ENCODE measurements at places on chromosomes 6 and 20.

DNA sequence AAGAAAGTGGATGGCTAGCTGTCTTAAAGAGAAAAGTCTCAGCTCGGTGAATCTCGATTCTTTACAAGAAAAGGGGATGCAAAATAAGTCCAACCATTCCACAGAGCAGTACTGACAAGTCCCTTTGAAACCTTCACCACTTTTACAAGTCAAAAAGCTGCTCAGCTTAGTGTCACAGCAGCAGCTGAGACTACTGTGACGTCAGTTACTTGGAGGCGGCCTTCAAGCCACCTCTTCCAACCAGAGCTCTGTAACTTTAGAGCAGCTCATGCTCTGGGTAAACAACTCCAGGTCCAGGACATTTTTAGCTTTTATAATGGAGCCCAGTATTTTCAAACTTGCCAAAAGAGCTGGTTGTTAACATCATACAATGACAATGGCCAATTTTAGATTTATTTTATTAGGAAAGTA, at the start of gene KIAA0408:
KIAA0408 (minus strand) TSS at position 159 of the 411 bp plus-strand sequence. CDS start 5,408 bp downstream, outside the sequence.
- no peak for DNase-seq

DNA sequence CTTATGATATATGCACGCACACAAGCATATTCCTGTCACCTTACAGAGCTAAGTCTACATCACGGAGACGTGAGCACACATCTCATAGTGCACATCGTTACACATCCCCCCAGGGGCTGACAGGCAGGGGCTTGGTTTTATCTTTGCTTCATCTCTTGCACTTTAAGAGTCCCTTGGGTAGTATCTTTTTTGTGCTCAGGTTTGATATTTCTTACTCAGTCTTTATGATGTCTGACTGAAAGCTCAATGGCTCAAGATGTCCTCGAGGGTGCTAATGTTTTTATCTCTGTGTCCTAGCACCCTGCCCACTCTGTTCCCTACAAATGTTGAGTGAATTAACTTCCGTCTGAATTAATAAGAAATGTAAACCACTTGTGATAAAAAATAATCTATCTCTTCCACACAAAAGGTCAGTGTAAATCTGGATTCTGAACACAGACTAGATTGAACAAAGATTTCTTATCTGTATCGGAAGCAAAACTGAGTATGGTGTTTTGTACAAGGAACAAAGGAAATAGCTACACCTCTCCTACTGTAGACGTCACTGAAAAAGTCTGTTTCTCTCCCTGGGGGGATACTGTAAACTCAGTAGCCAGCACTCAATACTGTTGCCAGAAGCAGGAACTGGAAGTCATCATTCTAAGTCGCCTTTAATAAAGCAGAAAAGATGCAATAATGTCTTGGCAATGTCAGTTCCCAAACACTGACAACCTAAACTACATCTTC, 195.1 kb downstream of the PRKN start:
- no peak for DNase-seq

- no peak for DNase-seq
Measured at GRCh38 chr6:78910010-78910409, 42.7 kb downstream of the IRAK1BP1 start.

- DNase-seq = no peak
Measured at GRCh38 chr6:153980171-153980570, 58.9 kb upstream of the OPRM1 start.

- DNase-seq = no peak
Measured at GRCh38 chr6:163232015-163232523, 182.4 kb upstream of the QKI start.

GRCh38 chr6:132085731-132086130, 134.6 kb upstream of the CCN2 start:
- DNase-seq = no peak

DNA sequence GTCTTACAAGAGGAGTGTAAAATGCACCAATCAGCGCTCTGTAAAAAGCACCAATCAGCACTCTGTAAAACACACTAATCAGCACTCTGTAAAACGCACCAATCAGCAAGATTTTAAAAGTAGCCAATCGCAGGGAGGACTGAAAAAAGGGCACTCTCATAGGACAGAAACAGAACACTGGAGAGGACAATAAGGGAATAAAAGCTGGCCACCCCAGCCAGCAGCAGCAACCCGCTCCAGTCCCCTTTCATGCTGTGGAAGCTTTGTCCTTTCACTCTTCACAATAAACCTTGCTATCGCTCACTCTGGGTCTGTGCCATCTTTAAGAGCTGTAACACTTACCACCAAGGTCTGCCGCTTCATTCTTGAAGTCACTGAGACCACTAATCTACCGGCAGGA, 1.7 kb upstream of the AIG1 start:
- DNase-seq = no peak

- peak; percentile 76 for DNase-seq
Measured at GRCh38 chr6:32970413-32971241, 2.2 kb downstream of the BRD2 start.

- no peak for DNase-seq
Measured at GRCh38 chr6:120198033-120198432, 848.5 kb upstream of the MAN1A1 start.

DNA sequence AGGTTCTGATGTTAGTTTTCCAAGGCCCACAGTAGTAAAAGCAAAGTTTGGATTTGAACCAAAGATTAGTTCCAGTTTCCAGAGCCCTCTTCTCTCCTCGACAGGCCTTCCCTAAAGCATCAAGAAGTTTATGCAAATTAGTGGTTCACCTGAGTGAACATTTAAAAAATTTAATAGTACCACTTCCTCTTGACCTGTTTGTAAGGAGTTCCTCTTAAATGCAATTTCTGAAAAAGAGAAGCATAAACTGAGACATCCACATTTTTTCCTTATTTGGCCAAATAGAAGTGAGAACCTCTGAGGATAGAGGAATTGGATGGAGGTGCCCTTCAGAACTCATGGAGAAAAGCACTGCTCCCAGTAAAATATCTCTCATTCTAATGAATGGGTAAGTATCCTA, 1.2 kb upstream of the DSE start:
- no peak for DNase-seq

DNA sequence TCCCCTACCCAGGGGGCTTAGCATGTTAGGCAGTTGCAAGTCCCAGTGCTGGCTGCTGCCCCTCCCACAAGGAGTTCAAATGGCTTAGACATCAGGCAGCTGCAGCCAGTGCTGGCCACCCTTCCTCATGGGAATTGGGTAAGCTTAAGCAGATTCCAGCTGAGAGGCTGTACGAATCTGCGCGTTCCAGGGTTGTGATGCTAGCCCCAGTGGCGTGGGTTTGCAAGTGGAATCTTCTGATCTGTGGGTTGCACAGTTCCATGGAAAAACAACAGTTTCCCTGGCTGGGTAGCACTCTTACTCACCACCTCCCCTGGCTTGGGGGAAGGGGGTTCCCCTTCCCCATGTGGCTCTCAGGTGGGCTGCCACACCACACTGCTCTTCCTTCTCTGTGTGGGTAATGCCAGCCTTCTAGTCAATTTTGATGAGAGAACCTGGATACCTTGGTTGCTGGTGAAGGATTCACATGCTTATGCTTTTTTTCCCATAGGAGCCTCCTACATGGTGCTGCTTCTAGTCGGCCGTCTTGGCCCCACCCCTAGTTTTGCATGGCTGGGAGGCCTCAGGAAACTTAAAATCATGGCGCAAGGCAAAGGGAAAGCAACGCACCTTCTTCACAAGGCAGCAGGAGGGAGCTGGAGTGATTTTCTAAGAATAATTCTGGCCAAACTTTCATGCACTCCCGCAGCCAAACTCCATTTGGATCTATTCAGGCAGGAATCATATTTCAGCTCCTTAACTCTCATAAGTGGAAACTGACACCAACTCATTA, 13.0 kb downstream of the DYNLT2 start:
- peak; percentile 51 for DNase-seq

DNA sequence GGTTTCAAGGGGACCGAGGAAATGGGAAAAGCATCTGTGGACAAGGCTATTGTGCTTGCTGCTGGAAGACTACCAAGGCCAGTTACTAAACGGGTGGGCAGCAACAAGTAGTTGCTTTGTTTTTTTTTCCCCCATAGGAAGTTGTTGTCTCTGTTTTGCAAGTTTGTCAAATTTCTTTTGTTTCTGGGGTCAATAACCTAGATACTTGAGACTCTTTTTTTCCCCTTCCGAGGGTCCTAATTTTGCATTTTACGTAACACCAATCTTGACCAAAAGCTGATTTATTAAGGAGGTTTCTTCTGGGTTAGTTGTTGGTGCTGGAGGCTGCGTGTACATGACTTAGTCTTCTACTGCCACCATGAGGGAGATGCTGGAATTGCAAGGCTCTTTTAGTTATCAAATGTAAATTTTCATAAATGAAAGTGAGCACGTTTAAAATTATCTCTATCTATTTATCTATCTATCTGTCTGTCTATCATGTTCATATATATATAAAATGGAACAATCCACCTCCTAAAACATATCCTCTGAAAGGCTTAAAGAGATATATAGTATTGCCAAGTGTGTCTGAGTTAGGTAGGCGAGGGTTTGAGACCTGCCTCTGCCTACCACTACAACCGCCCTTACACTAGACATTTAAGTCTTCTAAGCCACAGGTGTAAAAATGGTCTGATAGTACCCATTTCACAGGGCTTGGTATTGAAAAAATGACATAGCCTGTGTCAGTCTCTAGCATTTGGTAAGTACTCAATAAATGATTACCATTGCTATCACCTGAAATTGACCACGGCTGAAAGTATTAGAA, 60.2 kb downstream of the GCLC start:
- peak; percentile 35 for DNase-seq

- DNase-seq = no peak
Measured at GRCh38 chr6:25961619-25962148, 918 bp upstream of the TRIM38 start.

GRCh38 chr6:12147557-12148316, 135.6 kb downstream of the HIVEP1 start:
- no peak for DNase-seq

- no peak for DNase-seq
Measured at GRCh38 chr6:40923880-40924279, 115.1 kb downstream of the UNC5CL start.

DNA sequence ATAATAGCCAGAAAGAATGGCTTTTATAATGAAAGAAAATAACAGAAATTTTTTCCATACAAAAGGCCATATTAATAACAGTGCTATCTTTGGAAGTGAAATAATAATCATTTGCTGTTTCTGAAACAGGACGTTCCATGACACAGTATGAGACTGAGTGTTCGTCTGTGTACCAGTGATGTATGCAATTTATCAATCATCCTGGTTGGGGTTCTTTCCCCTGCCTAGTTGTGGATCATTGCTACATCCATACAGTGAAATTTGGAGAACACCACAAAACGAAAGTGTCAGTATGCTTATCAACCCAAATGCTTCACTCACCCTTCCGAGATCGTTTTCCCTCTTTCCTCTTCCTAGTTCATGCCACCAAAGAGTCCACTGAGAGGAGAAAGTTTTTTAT, 151.4 kb upstream of the PRDM1 start:
- no peak for DNase-seq

DNA sequence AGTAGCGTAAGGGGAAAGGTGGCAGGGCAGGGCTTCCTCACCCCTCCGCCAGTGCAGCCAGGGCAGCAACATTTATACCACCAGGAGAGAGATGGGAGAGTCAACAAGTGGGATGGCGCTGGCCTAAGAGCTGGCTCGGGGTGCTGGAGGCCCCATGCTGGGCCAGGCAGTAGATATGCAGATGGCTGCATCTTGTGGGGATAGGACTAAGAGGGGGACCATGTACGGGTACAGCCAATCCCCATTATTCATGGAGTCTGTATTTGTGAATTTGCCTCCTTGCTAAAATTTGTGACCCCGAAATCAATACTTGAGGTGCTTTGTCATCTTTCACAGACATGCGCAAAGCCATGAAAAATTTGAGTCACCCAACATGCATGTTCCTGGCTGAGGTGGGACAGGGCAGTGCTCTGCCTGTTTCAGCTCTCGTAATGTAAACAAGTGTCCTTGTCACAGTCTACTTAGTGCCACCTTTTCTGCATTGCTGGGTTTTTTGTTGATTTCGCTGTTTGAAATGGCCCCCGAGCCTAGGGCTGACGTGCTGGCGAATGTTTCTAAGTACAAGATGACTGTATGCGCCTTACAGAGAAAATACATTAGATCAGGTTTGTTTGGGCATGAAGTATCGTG, 27.5 kb upstream of the TAF8 start:
- no peak for DNase-seq

Measured in NCI-H2171 (cell line).